NCI-H1930 (cell line): ENCODE measurements at places on chromosomes 4 and X.

DNA sequence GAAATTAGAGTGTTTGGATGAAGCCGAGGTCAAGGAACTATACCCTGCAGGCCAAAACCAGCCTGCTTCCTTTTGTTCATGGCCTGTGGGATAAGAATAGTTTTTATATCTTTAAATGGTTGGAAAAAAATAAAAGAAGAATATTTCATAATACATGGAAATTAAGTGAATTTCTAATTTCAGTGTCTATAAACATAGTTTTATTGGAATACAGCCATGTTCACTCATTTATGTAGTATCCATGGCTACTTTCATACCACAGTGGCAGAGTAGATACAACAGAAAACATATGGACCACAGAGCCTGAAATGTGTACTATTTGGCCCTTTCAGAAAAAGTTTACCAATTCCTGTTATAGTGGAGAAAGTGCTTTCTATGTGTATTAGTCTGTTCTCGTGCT, 13.6 kb downstream of the LIMCH1 start:
- DNase-seq: no peak

DNA sequence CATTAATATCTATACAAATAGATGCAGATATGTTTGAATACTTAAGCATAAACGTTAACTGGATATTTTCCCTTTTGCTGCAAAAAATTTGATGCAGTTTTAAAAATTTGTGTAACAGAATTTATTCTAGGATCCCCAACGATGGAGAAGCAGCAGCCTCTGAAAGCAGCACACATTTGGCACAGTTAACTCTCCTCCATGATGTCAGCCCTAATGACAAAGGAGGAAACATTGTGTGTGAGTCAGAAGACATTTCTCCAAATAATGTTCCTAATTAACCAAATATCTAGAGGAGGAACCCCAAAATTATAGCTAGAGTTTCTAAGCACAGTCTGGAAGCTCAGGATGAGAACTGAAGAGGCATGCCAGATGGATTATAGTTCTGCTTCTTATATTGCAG, 281.9 kb upstream of the MAD2L1 start:
- no peak for DNase-seq

- DNase-seq: no peak
Measured at GRCh38 chr4:71268166-71268565, 70.7 kb upstream of the SLC4A4 start.

GRCh38 chr4:67712650-67713528, 11.9 kb upstream of the UBA6 start:
- DNase-seq: no peak

GRCh38 chr4:136311774-136312173, 1220.5 kb downstream of the PCDH18 start:
- DNase-seq: no peak

DNA sequence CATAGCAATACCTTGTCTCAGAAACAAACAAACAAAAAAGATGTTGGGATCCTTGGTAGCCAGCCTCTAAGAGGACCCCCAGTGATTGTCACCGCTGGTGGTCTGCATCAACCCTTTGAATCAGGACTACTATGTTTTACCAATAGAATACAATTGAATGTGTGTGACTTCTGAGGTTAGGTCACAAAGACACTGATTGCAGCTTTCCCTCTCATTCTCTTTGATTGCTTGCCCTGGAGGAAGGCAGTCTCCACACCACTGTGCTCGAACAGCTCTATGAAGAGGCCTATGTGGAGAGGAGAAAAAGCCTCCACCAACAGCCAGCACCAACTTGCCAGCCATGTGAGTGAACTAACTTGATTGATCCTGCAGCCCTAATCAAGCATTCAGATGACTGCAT, 2.8 kb upstream of the SMIM14 start:
- DNase-seq: no peak

DNA sequence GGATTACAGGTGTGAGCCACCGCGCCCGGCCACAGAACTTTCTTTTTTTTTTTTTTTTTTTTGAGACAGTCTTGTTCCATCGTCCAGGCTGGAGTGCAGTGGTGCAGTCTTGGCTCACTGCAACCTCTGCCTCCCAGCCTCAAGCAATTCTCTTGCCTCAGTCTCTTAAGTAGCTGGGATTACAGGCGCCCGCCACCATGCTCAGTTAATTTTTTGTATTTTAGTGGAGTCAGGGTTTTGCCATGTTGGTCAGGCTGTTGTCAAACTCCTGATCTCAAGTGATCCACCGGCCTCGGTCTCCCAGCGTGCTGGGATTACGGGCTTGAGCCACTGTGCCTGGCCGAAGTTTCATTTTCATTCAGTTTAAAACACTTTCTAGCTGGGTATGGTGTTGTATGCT, 16.4 kb downstream of the FAM193A start:
- no peak for DNase-seq

GRCh38 chrX:69179380-69179911, 14.2 kb upstream of the PJA1 start:
- peak; percentile 11 for DNase-seq

- no peak for DNase-seq
Measured at GRCh38 chr4:88062843-88063242, 55.4 kb downstream of the PKD2 start.

- DNase-seq: no peak
Measured at GRCh38 chr4:7261087-7261486, 68.7 kb downstream of the SORCS2 start.

- no peak for DNase-seq
Measured at GRCh38 chr4:164876700-164877324, at the start of gene APELA. Gene APELA, plus strand, starts transcription at chr4:164877178. Its CDS starts 154 bp downstream, at chr4:164877332.

DNA sequence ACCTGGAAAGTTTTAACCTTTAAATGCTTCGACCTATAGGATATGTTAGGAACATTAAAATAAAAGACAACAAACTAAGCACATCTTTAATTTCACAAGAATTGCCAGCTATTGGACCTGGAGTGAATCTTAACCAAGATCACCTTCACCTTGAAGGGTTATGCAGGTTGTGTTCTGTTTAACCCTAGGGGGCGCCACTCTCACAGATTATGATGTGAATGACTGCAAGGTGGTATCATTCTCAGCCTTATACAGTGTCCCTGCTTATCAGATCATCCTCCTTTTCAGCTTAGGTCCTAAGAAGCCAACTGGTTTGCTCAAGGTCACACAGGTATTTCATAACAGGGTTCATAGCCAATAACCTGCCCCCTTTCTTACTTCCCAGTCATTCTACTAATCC, 23.5 kb downstream of the INTS6L start:
- no peak for DNase-seq

DNA sequence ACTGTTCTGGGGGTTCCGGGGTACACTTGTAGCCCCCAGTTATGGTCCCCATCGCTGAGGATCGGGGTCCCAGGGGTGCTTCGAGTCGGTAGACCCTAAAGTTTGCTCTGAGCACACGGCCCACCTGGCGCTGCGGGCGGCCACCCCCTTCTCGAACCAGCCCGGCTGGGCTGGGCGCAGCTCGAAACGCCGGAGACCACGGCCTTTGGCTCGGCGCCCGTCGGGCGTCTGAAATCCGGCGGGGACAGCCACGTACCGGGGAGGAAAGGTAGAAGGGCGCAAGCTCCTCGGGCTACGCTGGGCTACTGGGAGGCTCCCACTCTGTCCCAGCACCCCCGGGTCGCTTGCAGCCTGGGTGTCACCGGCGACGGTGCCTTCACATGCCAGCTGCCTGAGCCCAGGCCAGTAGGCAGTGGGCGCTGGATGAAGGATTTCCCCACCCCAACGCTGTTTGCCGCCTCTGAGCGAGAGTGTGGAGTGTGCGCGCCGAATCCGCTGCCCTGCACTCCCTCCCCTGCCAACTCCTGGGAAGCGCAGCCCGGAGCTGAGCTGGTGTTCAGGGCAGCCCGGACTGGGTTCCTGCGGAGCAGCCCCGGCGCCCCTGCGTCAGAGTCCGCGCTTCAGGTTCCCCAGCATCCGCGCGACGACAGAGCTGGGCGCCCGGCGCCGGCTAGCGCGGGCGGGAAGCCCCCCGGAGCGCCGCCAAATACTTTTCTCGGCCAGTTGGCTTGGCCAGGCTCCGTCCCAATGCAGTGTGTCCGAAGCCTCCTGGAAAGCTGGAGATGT, 637 bp downstream of the MAMLD1 start:
- no peak for DNase-seq

DNA sequence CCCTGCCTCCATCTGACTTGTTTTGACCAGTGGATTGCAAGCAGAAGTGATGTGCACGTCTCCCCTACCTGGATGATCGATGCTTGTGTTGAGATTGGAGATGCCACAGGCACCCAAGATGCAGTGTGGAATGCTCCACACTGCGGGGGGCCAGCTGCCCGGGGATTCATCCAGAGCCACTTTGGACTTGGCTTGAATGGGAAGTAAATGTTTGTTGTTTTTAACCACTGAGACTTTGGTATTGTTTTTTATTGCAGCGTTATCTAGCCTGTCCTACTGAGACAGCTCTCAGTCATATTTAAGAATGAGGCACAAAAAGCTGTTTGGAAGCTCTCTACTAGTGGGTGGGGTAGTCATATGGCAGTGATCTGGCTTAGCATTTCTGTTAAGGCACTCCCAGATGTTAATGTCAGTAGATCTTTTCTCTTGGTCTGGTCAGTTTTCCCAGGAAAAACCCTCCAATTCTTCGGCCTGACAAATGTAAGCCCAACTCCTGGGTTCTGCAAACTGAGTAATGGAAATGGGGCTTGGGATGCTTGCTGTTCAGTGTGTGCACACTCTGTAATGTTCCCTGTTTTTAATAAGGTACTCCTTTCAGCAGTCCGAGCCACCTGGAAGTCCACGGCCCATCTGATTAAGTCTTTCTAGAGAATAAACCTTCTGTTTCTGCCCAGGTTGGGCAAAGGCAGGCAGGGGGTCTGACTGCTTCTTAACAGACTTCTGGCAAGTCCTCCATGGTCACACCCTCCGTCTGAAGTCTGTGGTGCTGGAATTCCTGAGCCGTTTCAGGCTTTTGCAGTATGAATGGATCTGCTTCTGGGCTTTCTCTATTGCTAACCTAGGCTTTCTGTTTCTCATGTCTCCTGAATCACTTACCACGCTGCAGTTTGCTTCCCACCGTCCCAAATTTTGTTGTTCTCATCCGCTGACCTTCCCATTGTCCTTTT, 74.8 kb downstream of the WWC2 start:
- DNase-seq: no peak

DNA sequence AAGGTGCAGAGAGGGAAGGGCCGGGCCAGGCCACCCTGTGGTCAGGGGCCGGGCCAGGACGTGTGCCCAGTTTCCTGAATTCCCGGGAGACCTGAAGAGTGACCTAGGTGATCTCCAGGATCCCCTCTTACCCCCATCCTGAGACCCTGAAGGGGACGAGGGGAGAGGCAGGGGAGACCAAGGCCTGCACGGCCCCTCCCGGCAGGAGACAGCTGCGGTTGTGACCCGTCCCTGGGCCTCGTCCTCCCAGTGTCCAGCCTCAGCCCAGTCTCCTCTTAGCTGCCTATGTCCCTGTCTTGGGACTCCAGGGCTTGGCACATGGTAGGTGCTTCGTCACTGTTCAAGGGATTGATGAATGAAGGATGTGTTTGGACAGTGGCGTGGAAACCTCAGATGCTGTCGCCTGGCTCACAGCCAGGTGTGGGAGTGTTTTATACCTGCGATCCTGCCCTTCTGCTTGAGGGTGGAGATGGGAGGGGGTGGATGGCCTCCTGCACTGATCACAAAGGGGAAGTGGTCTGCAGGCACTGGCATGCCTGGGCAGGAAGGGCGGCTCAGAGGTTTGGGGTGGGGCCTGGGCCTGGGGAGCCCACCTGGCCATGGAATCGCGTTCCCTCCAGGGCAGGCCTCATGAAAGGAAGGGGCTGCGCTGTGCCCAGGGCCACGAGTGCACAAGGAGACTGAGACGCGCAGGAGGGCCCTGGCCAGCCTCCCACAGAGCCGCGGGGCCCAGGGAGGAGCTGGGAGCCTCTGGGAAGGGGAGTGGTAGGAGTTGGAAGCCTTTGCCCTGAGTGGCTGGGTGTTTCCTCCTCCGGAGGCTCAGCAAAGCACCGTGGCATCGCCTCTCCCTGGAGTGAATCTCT, 6.9 kb downstream of the SH3TC1 start:
- DNase-seq: no peak

GRCh38 chr4:84740057-84740456, 157.1 kb downstream of the CDS1 start:
- no peak for DNase-seq

- DNase-seq: peak; percentile 15
Measured at GRCh38 chr4:86506591-86506990, 87.5 kb upstream of the PTPN13 start.

DNA sequence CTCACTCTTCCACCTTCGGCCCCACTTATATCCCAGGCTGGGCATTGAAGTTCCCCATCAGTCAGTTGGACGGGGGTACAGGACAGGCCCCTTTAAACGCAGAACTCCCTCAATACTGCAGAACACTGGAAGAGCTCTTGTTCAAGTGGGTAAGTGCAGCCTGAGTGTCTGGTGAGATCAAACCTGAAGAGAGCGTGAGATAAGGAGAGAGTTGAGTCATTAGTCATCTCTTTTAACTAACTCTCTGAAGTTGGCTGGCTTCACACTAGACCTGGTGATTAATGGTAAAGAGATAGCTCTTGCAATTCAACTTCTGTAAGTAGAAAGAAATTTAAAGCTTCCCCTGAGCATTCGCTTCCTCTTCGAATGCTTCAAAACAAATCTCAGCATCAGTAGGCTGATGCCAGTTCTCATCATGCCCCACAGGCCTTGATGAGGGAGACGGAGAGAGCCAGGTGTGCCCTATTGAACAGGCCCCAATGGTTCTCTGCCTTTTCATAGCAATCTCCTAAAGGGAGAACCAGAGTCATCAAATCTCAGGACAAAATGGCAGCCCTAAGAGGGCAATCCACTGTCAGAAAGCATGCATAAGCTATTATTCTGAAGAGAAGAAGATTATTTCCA, 41.0 kb upstream of the JADE1 start:
- no peak for DNase-seq

- peak; percentile 8 for DNase-seq
Measured at GRCh38 chr4:83830138-83830888, 294.4 kb downstream of the GPAT3 start.

- no peak for DNase-seq
Measured at GRCh38 chr4:70778888-70779422, 57.2 kb downstream of the RUFY3 start.

DNA sequence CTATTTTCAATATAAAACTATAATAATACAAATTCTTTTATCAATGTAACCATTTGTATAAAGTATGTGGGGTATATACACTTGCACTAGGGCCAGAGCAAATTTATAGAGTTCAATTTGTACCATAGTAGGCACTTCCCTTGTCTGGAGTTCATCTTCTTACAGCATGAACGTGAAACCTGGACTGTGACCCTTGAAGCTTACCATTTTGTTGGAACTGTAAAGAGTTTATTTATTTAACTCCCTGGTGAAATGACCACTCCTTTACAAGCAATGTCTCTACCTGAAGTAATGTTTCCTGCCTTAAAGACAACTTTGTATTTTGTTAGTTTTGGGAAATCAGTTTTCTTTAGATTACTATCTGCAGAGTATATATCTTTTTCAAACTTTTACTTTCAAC, 188.2 kb downstream of the ARAP2 start:
- DNase-seq: no peak

- peak; percentile 69 for DNase-seq
Measured at GRCh38 chr4:74793757-74794381, 454 bp downstream of the BTC start.

DNA sequence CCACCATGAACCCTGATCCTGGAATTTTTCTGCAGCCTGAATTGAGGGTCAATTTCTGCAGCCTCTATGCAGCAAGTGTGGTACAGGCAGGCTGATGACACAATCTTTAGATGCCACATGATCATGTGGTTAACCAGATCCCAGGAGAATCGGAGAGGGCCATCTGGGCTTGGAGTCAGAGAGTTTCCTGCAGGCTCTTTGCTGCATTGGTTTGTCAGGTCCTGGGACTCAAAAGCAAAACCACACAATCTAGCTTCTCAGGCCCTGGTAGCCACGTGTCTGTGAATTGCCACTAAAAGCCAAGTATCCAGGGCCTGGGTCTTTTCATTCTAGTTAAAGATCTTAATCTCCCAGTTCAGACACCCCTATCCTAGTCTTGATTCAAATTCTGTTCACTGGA, 464.5 kb downstream of the BCOR start:
- DNase-seq: no peak
